Left renal cortex interstitium (tissue), 4 donors: ENCODE measurements at places on chromosomes 13 and 19. TPM values are rescaled to one million over a fixed set of nuclear protein-coding genes. Genes with fewer than 3 reads are reported as not detected.

The GFY gene
- not detected for polyA plus RNA-seq

The CYP2S1 gene
- 0.47 TPM for polyA plus RNA-seq

The RAB20 gene
- polyA plus RNA-seq, result 8.8 TPM

DNA sequence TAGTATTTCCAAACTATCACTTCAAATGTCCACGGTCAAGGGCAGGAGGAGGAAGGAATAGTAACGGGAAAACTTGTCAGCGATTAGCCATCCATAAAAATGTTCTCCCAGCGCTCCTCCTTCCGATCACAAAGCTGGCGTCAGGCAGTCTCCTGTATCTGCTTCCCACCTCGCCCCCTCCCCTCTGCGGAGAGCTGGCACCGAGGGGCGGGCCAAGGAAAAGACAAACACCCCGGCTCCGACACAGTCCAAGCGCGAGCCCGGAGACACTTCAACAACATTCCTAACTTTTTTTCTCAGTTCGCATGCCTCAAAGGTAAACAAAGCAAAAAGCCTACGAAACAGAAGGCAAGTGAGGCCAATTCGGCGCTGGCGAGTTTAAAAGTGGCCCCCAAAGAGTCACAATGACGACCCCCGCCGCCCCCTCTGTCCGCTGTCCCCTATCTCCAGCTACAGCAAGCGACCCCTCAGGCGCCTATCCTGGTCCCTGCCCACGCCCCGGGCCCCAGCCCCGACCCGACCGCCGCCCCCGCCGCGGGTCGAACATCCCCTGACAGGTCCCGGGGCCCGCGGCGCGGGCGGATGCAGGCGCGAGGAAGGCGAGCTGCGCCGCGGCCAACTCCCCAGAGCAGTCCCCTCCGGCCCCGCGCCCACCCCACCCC, 736 bp downstream of the SMAD9 start:
- peak; percentile 52 for DNase-seq

DNA sequence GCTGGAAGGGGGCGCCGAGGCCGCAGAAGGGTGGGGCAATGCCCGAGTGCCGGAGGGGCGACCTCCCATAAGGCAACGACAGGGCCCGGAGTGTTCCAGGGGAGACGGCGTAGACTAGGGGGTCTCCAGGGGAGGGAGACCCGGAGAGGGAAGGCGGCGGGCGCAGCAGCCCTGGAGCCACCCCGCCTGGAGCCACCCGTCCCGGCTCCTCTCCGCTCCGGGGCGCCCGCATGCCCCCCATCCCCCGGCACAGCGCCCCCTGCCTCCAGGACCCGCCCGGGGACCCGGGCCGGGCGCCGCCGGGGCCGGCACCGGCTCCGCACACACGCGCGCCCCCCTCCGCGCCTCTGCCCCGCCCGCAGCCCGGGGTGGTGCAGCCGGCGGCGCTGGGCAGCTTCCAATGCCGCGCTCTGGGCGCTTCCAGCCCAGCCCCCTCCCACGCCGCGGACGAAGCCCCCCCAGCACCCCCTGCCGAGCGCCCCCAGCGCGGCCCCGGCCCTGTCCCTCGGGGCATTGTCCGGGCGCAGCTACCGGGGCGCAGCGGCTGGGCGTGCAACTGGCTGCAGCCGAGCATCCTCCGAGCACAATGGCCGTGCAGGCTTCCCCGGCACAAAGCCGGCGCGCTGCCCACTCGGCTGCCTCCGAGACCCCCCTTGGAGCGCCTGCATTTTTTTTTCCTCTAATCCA, 519 bp downstream of the PTPRS start:
- no peak for DNase-seq

The IRGC gene
- polyA plus RNA-seq, result not detected

The NCAN gene
- 0.09 TPM for polyA plus RNA-seq

DNA sequence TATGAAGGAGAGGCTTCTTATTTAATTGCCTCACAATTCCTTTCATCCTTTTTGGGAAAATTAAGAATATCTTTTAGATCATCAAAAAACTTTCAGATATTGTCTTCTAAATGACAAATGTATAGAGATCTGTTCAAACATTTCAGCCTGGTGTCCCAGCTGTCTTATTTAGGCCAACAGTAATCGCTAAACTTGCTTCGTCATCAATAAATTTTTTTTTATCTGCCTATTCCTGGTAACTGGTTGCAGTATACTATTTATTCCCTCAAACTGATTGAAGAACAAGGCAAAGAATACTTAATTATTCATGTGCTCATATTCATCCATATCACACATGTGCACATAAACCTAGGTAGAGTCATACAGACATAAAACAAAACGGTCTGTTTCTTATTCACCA, 5.3 kb upstream of the MYO16 start:
- no peak for DNase-seq

DNA sequence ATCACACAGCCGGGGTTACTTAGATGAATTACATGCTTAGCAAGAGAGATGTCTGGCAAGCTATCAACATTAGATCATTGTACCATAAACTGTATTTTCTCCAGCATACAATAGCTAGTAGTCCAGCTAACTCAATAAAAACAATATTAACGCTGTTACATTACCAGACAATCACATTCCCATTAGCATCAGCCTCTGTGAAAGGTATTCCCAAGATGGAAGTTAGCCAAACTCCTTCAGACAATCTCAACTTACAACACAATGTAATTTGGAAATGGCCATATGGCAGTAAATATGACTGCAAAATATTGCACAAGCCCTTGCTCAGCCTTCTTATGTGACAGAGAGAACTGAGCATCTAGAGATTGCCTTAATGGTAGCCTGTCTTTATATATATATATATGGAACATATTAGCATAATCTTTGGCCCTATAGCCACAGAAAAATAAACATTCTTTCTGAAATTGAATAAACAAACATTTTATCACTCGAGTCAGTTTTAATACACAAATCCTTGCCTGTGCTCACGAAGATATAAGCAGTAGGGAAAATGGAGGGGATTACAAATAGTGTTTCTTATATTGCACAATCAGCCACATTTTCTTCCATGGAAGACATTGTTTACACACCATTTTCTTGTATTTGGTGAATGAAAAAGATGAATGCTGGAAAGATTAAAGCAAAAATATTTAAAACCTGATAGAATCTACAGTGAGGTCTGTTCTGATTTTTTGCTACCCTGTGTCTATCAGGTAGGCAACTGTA, 1060.5 kb downstream of the DIAPH3 start:
- DNase-seq, result no peak

GRCh38 chr13:114054264-114054663, 78.2 kb downstream of the RASA3 start:
- no peak for DNase-seq

- no peak for DNase-seq
Measured at GRCh38 chr19:16600824-16601223, 27.2 kb downstream of the MED26 start.

The RNF113B gene
- 0.10 TPM for polyA plus RNA-seq

DNA sequence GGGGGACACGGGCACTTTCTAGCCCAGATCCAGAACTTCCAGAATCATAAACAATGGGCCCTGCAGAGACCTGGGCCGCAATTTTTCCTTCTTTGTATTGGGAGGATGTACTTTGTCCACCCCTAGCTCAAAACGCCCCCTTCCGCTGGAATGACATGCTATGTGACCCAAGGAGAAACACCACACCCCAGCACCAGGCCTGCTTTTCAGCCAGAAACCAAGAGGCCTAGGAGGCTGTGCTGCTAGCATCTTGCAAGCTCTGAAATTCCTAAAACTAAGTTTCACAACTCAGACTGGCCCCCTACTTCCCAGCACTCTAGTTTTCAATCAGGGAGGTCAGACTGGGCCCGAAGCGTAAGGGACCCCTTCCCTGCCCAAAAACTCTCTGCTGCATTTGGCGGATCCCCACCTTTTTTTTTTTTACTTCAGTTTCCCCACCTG, 538 bp downstream of the LSM4 start:
- DNase-seq, result no peak

- no peak for DNase-seq
Measured at GRCh38 chr13:23866420-23867026, 22.7 kb downstream of the MIPEP start.

- no peak for DNase-seq
Measured at GRCh38 chr13:84566780-84567179, 684.5 kb upstream of the SLITRK1 start.

- DNase-seq, result no peak
Measured at GRCh38 chr19:38686530-38686888, 39.1 kb downstream of the ACTN4 start.

DNA sequence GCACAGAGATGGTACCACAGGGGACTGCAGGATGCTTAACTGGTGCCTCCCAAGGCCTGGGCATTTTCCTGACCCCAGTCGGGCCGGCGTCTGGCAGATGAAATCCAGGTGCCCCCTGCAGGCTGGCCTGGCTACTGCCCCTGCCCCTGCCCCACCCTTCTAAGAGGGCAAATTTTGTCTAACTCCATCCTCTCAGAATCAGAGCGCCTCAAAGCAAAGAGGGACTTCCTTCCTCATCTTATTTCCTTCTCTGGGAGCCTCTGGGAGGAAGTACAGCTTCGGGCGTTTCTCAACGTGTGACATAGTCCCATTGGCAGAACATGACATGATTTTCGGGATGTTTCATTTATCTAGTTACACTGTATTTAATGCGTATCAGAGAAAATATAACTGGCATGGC, 2.7 kb downstream of the PRKACA start:
- DNase-seq, result no peak

DNA sequence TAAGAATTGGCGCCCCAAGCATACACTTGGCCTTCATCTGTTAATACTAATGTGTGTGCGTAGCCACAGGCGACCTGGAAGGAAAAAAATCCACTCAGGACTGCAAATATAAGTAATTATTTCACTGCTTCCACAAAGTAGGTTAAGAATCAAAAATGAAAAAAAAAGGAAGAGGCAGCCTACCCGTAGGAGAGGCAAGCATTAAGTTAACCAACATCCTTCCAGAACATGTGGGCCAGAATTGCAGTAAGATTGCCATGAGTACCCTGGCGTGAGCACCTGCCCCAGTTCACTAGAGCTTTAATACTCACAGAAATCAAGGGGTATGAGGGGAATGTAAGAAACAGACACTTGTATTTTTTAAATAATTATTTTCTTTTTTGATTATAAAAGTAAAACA, 22.2 kb downstream of the RCBTB2 start:
- DNase-seq, result no peak

GRCh38 chr13:74687442-74688182, 553.4 kb upstream of the KLF12 start:
- DNase-seq, result no peak

- no peak for DNase-seq
Measured at GRCh38 chr13:35966024-35966423, 165.2 kb downstream of the DCLK1 start.

The ZNF443 gene
- 11.0 TPM for polyA plus RNA-seq

- DNase-seq, result no peak
Measured at GRCh38 chr13:49844181-49844580, 51.7 kb upstream of the KPNA3 start.

DNA sequence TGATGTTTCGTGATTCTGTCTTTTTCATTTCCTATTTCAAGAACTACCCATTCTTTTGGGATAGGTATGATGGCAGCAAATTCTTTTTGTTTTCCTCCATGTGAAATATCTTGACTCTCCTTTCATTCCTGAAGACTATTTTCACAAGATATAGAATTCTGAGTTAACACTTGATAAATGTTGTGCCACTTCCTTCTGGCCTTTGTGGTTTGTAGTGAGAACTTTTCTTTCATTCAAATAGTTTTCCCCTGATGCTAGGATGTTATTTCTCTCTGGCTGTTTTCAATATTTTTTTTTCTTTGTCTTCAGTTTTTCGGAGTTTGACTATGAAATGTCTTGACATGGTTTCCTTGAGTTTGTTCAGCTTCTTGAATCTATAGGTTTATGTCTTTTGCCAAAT, 8.3 kb upstream of the TUBGCP3 start:
- DNase-seq, result no peak

GRCh38 chr19:49390929-49391359, 2.9 kb downstream of the KASH5 start:
- no peak for DNase-seq

GRCh38 chr19:5478241-5478924, 23.2 kb downstream of the ZNRF4 start:
- DNase-seq, result no peak

DNA sequence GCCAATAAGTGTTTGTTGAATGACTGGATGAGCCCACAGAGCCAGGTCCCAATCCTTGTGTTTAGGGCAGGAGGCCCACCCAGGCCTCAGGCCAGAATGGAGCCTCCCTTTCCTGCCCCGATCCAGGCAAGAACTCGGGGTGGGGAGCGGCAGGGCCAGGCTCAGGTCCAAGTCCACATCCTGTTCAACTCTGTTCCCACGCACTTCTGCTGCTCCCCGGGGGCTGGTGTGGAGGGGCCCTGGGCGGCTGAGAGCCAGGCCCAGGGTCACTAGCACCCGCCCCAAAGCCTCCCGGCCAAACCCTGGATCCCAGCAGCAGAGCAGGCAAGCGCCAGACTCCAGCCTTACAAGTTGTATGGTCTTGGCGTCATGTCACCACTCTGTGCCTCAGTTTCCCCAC, 8.0 kb downstream of the ANGPTL8 start:
- DNase-seq, result no peak

DNA sequence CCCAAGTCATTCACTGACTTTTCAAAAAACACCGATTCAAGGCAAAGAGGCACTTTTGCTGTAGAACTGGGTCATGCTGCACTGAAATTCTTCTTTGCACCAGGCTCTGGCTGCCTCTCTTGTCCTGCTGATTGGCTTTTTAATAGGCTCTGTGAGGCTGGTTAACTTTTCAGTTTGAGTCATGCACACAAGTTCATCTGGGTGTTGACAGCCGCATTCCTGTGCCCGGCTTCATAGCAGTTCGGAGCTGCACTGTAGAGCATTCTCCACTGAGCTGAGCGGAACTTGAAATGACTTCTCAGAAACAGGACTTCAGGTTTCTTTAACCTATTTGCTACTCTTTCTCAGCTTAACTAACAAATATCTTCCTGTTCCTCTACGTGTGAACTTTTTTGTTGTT, 978.3 kb downstream of the UQCRFS1 start:
- no peak for DNase-seq

The ZNF547 gene
- 4.9 TPM for polyA plus RNA-seq

GRCh38 chr13:24693862-24694471, 13.8 kb downstream of the ATP12A start:
- no peak for DNase-seq

DNA sequence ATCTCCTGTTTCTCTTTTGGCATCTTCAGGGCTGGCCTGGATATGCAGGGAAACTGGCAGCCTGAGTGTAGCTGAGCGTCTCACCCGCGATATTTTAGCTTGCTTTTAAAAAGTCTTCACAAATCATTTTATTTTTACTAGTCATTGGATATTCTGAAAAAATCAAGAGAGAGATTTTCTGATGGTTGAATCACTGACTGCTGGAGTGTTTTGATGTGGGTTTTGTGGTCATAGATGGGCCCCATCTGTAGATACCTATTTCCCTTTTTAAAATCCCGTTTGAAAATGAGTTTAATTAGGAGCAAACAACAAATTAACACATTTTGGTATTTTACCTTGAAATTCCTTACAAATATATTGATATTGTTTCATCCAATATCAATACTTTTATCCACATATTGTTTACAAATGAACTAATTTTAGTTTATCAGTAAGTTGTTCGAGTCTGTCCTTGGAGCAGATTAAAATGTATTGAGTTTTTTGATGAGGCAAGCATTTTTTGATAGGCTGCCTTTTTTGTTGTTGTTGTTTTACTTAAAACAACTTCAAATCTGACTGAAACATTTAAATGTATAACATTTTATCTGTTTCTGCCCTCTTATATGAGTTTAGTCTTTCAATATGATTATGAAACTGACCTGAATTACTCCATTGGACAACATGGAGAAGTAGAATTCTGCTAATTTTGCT, 21.5 kb upstream of the OXGR1 start:
- DNase-seq, result no peak
